Central memory CD4-positive, alpha-beta T cell (primary cell): ENCODE measurements at places on chromosomes 11 and 22.

DNA sequence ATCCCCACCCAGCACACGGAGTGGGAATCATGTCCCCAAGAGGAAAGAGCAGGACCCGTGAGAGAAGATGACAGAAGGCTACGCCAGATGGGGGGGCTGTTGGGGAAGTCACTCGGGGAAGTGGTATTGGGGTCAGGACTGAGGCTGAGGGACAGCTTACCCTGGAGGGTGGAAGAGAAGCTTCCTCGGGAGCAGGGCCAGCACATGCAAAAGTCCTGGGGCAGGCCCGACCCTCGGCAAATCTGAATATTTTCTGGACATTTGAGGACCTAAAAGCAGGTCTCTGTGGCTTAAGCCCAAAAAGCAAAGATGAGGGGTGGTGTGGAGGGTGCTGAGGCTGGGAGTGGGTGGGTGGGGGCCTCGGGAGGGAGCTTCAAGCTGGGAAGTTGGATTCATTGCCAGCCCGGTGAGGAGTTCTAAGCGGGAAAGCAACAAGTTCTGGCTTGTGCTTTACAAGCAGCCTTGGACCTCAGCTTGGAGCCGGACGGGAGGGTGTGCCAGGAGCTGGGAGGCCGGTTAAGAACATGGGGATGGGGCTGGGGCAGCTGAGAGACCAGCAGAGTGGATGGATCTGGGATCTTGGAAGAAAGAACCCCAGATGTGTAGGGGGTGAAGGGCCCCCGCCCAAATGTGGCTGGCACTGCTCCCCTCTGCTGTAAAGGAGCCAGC is 34.9 kb downstream of the GRAMD4 start:
- DNase-seq, result no peak

- no peak for DNase-seq
These were observed 3.4 kb downstream of the SCGB1D4 start for GRCh38 chr11:62295504-62295903.

DNA sequence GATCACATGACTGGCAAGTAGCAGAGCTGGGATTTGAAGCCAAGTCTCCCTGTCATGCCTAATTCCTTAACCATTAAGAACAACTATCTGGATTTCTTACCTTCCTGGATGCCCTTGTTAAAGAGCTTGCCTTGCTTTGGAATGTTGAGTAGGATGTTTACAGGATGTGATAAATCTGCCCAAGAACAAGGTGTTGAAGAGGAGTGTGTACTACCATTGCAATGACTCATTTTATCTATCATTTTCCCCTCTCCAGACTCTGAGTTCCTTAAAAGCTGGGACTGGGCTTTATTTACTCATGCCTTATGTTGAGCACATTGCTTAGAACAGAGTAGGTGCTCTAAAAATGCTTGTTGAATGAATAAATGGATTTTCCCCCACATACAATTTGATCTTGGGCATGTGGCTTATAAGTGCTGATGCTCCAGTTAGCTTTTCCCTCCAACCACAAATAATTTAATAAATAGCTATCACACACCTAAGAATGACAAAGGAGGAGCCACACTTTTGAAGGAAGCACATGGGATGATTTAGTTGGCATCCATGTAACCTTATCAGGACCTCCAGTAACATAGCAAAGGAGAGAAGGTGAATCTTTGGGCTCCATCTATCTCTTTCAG is 268.6 kb upstream of the SESN3 start:
- no peak for DNase-seq

- DNase-seq, result no peak
These were observed 33.7 kb upstream of the LINC01488 start for GRCh38 chr11:69447786-69448185.

DNA sequence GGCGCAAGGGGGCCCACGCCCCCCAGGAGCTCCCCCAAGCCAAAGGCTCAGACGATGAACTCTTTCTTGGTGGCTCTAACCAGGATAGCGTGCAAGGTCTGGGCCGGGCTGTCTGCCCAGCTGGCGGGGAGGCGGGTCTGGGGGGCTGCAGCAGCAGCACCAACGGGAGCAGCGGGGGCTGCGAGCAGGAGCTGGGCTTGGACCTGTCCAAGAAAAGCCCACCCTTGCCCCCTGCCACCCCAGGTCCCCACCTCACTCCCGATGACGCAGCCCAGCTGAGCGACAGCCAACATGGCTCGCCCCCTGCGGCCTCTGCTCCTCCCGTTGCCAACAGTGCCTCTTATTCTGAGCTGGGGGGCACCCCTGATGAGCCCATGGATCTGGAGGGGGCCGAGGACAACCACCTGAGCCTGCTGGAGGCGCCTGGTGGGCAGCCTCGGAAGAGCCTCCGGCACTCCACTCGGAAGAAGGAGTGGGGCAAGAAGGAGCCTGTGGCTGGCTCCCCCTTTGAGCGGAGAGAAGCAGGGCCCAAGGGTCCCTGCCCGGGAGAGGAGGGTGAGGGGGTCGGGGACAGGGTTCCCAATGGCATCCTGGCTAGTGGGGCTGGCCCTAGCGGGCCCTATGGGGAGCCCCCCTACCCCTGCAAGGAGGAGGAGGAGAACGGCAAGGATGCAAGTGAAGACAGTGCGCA is 21.6 kb upstream of the TMEM191C start:
- no peak for DNase-seq

- DNase-seq, result no peak
These were observed 117.4 kb upstream of the PARVA start for GRCh38 chr11:12259956-12260355.

DNA sequence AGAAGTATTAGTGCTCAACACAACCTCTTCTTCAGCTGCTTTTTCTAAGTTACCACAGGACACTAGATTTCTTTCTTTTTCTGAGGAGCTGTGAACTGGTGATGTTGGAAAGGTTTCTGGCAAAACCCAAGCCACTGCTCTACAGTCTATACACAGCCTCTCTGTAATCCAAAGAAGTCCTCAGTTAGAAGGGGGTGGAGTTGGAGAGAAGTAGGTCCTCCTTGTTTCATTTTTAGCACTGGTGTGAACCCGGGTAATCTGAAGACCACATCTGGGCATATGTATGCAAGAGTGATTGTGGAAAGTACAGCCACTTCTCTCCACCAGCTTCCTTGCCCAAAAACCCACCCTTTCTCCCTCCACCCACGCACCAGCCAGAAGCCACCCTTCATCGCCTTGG is 1168.1 kb downstream of the LRRC4C start:
- no peak for DNase-seq

- DNase-seq, result no peak
These were observed 106.5 kb upstream of the GRAMD1B start for GRCh38 chr11:123323568-123323967.

- DNase-seq, result no peak
These were observed 28.0 kb upstream of the MMP13 start for GRCh38 chr11:102983486-102983885.

DNA sequence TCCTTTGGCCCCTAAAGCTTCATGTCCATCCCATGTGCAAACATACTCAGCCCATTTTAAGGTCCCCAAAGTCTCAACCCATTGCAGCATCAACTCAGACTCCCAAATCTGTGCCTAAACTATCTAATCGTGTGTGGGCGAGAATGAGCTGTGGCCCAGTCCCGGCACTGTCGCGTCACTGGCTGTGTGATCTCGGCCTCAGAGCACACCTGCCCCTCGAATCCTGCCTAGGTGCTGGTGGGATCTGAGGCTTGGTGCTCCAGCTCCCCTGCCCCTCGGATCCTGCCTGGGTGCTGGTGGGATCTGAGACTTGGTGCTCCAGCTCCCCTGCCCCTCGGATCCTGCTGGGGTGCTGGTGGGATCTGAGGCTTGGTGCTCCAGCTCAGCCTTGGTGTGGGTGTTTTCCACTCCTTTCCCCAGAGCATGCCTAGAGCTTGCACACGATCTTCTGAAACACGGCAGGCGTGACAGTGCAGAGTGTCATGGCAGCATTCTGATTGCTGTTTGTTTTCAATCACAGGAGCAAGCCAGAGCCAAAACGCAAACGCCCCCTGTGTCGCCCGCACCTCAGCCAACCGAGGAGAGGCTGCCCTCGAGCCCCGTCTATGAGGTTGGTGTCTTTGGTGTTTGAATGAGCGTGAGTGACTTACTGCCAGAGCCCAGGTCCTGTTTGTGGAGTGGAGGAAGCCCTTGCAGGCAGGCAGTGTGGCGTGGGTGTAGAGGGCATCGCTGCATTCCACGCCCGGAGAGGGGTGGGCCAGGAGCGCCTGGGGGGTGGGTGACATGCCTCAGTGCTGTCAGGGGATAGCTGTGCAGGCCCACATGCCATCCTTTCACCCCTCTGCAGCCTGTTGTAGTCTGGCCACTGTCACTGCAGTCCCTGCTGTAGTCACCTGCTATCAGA is 32.6 kb downstream of the CTTN start:
- no peak for DNase-seq
